ENCODE measurements at places on chromosomes 3 and 15.
A peak's percentile ranks its signal among the peaks of the same experiment; 100 is the strongest.

GRCh38 chr3:116032176-116032575 is 408.9 kb downstream of the GAP43 start:
- DNase-seq = no peak

- no peak for DNase-seq
Measured at GRCh38 chr15:31500766-31501449, 174.3 kb downstream of the KLF13 start.

DNA sequence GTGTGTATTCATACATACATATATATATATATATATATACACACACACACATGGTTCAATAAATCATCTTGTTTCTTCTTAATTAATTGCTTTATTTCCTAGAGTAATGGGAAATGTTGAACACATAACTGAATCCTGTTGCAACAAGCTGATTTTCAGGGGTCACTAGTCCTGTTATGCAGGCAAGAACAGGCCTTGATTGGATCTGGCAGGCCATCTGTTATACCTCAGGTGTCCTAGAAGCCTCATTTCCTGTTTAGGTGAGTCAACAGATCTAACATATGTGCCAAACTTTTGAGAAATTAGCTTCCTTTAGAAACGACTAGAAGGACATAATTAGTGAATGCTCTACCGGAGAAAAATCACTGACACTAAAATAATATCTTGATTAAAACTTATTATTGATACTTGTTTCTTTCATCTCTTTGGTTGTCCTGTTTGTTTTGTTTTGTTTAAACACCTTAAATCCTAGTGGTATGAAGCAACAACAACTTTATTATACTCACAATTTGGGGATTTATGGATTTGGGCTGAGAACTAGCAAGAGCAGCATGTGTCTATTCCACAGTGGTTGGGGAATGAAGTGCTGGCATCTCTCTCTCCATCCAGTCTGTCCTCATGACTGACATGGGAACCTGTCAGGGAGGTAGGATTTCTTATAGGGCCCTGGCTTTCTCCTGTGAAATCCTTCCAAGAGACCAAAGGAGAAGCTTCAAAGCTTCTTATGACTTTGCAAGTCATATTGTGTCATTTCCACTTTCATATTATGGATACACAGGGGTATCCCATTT is 552.6 kb downstream of the NSUN3 start:
- DNase-seq = no peak

DNA sequence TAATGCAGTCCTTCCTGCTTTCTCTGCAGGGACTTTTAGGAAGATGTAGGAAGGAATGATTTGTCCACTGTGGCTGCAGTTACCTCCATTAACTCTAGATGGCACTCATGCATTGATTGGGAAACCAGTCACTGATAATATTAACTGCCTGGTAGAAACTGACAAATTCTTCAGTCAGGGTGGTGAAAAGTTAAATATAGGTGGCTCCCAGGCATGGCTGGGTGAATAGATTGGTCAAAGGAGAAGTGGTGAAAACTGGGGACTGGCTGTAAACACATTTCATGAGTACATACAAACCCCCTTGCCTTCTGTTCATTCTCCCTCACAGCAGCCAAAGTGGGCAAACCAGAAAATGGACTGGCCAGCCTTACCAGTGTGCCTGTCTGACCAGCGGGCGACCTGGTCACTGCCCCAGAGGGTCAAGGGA is 333.4 kb downstream of the THSD4 start:
- DNase-seq = peak; percentile 54

- no peak for DNase-seq
Measured at GRCh38 chr15:40263024-40263754, 19.7 kb downstream of the ANKRD63 start.

GRCh38 chr3:141411251-141411771 is 43.0 kb downstream of the ZBTB38 start:
- DNase-seq = no peak

GRCh38 chr3:13303410-13303809 is 116.7 kb downstream of the NUP210 start:
- no peak for DNase-seq

GRCh38 chr3:141940194-141940776 is 63.8 kb downstream of the ATP1B3 start:
- peak; percentile 92 for DNase-seq

DNA sequence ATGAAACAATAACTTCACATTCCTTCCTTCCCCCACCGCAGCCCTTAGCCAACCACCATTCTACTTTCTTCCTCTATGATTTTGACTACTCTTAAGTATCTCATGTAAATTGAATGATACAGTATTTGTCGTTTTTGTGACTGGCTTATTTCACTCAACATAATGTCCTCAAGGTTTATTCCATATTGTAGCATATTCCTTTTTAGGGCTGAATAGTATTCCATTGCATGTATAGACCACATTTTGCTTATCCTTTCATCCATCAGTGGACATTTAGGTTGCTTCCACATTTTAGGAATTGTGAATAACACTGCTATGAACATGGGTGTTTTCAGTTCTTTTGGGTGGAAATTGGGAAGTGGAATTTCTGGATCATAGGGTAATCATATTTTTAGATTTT is 106.1 kb downstream of the THSD4 start:
- DNase-seq = no peak

DNA sequence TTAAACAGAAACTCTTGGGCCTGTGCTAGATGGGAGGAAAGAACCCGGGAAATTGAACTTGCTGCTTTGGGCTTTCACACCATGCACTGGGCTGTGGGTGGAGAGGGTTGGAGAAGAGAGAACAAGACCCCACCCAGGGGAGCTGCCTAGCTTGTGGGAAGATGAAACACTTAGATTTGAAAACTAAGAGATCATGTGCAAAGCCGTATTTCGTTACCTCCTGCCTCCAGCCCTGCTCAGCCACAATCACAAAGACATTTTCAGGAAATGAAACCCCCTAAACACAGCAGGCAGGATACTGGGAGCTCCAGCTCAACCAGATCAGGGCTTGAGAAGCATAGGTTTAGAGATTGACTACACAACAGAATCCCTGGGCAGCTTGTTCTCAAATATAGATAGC is 183.0 kb upstream of the C2CD4B start:
- DNase-seq = no peak

DNA sequence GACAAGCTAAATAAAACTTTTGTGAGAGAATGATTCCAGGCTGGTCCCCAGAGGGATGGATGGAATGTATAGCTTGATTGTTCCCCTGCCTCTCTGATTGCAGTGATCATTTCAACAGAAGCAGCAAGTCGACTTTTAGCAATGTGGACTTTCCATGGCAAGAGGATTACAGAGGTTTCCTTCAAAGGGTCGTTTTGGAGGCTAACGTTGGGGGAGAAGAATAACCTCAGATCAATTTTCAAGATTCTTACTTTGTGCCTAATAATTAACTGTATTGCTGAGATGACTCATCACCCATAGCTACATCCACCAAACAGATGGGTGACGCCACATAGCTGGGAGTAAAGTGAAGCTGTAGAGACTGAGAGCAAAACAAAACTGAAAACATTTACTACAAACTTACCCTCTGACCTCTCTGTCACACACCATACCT is 79.9 kb downstream of the GTPBP8 start:
- no peak for DNase-seq

DNA sequence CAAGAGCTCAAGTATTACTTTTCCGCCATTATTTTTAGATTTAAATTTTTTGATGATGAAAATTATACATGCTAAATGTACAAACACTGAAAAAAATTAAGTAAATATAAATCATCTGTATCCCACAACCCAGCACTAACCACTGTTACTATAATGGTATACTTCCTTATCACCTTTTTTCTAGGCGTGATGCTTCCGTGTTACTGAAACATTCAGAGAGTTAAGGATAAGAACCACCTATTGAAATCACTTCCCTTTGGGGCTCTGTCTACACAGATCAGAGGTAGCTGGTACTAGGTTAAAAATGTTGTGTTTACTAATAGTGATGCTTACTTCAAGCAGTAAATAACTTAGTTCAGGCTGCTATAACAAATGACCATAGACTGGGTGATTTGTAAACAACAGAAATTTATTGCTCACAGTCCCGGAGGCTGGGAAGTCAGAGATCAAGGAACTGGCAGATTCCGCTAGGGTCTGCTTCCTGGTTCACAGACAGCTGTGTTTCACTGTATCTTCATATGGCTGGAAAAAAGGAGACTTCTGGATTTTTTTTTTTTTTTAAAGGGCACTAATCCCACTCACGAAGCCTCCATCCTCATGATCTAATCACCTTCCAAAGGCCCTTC is 6.4 kb downstream of the SNX4 start:
- DNase-seq = no peak

DNA sequence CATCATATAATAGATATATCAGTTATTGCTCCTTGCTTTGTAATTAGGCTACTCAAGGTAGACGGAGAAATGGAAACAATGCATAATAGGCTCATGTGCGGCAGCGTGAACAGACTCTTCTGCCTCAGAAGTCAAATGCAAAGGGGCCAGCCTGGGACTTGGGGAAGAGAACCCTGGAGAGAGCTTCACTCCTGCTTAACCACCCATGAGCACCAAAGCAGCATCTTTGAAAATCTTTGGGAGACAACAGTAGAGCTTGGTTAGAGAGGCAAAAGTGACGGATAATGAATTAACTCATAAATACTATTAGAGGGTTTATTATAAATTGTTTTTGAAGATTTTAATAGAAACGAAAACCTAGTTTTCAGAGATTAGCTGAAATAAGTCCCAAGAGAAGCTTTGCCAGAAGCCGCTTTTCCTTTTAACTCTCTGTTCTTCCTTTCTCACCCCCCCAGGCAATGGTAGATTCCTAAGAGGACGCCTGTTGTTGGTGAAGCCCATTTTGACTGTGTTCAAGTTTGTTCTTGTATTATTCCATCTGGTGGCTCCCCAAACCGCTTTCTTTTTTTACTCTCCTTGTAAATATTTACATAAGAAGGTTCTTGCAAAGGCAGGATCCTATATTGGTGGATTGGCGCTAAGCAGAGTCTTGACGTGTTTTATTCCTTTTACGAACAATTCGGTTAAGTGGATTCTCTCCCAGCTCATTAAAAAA is 196.0 kb upstream of the TPRG1 start:
- no peak for DNase-seq

DNA sequence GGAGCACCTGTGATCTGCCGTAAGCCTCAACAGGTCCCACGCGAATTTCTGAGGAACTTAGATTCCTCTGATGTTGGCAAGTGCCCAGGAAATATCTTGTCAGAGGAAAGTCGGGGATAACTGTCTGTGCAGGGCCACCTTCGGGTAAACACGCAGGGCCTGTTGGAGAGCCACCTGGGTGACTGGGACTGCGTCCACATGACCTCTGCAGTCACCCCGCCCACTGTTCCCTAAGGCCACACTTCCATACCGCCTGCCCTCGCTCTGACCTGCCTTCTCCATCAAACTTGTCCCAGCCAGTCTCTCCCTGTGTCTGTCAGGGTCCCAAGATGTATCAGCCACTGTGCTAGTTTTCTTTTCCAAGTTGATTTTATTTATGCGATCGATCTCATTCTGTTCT is 28.7 kb downstream of the BFSP2 start:
- DNase-seq = no peak

GRCh38 chr3:194574639-194575483 is 58.4 kb downstream of the TMEM44 start:
- peak; percentile 22 for DNase-seq

- no peak for DNase-seq
Measured at GRCh38 chr15:94744080-94744793, 512.9 kb downstream of the MCTP2 start.

DNA sequence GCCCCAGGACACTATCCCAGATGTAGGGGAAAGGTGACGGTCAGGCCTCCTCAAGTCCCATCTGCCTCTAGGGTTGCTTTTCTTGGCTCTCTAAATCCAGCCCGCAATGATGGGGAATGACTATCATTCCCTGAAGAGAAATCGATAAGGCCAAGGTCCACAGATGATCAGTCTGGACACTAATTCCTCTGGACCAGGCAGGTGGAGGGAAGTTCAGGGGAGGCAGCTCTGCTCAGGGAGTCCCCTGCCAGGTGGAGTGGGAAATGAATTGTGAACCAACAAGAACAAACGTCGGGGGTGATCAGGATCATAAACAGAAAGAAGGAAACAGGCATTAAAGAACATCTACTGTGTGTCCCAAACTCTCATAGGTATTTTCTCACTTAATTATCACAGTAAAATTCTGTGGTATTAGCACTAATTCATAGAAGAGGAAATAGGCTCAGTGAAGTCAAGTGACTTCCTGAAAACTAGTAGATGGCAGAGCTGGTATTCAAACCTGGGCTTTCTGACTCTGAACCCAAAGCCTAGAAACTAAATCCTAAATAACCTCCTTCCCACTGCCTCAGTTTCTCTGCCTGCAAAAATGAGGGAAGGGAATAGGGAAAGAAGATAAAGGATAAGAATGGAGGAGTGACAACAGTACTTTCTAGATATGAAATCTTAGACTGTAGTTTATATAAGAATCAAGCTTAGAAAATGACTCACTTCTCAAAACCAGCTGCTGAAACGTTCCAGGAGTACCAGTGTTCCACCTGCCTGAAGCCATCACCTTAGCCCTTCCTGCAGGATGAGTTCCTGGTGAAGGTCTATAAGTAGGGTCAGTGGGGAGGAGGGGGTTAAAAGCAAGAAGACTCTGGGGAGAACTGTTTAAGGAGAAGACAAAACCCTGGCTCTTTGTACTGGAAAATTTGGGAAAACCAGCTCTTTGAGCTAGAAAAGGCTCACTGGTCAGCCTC is 7.5 kb downstream of the BMF start:
- no peak for DNase-seq

DNA sequence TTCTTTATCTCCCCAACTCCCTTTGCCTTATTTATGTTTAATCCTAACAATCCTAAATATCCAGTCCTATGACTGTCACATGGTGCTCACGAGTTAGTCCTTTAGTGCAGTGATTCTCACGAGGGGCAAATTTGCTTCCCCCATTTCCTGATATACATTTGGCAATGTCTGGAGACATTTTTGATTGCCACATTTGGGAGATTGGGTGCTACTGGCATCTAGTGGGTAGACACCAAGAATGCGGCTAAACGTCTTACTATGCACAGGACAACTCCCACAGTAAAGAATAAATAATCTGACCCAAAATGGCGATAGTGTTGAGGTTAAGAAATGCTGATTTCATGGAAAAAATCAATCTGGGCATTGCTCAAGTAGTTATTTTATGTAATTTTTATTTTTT is 466.5 kb downstream of the ROBO2 start:
- no peak for DNase-seq

GRCh38 chr15:56099311-56099710 is 105.9 kb upstream of the NEDD4 start:
- no peak for DNase-seq
